ENCODE measurements at places on chromosomes 16 and 17.

- H3K36me3 ChIP-seq: peaks cover 52% of the 10 kb centered on the region
- no peak overlapping the region for H3K27ac ChIP-seq
- no peak for DNase-seq
These were observed 67.1 kb downstream of the CLEC18A start for GRCh38 chr16:70018254-70018653.

- peak overlapping the region; percentile 95 for H3K4me3 ChIP-seq
- peaks cover 67% of the 10 kb centered on the region for H3K4me1 ChIP-seq
- DNase-seq: peak; percentile 95
- no peaks in the 10 kb centered on the region for H3K27me3 ChIP-seq
These were observed 3.4 kb downstream of the MAP2K3 start for GRCh38 chr17:21287703-21288449.

GRCh38 chr17:48261297-48261880 lies 153.8 kb downstream of the SNX11 start:
- no peak for DNase-seq
- peak overlapping the region; percentile 35 for H3K27ac ChIP-seq
- H3K4me1 ChIP-seq: peaks cover 31% of the 10 kb centered on the region
- H3K36me3 ChIP-seq: peaks cover 13% of the 10 kb centered on the region
- H3K4me3 ChIP-seq: no peak overlapping the region

DNA sequence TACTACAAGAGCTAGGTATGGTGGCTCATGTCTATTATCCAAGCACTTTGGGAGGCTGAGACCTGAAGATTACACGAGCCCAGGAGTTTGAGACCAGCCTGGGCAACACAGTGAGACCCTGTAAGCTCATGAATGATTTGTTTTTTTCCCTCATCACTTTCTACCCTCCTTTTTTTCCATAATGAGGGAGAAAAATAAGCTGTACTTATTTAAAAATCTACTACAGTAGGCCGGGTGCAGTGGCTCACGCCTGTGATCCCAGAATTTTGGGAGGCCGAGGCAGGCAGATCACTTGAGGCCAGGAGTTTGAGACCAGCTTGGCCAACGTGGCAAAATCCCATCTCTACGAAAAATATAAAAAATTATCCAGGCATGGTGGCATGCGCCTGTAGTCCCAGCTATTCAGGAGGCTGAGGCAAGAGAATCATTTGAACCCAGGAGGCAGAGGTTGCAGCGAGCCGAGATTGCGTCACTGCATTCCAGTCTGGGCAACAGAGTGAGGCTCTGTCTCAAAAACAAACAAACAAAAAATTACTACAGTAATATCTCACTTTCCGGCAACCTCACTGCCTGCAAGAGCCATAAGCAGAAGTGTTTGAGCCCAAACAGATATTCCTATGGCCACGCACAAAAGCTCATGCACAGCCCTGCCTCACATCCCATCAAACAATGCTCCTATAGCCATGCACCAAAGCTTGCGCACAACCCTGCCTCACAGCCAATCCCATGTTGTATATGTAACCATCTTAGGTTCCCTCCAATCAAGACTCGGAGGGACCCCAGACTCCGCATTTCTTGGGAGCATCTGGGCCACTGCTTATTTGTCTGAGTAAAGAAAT lies 37.4 kb downstream of the TK2 start:
- DNase-seq: no peak
- peaks cover 39% of the 10 kb centered on the region for H3K4me1 ChIP-seq
- no peaks in the 10 kb centered on the region for H3K27me3 ChIP-seq
- peak overlapping the region; percentile 75 for H3K27ac ChIP-seq

DNA sequence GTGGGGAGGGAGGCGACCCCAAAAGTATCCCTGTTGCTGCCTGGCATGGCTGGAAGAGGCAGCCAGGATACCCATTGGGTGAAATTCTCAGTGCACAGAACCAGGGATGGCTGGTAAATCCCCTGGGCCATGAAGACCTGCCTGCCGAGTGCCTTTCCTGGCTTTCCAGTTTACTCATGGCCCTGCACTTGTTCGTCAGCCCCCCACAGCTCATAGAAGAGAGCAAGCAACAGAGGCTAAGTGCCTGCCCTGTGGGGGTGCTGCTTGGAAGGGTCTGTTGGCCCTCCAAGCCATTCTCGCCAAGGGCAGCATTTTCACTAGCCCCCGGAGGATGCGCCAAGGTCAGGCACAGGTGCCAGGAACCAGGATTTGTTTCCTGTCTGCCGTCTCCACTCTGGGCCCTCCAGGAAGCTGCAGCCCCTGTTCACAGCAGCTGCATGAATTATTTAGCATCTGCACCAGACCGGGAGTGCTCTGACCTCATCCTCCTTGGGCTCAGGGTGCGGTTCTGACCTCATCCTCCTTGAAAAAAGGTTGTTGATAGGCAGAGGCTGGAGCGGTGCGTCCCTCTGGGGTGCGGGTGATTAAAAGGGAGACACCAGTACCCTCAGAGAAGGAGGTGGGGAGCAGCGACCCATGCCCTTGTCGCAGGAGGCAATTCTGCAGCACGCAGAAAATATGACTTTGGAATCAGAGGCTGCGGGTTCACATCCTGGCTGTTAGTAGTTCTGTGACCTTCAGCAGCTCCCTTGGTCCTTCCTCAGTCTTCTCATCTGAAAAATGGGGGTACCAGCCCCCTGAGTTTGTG lies 14.2 kb upstream of the CD300A start:
- H3K27me3 ChIP-seq: no peaks in the 10 kb centered on the region
- H3K4me3 ChIP-seq: peak overlapping the region; percentile 61
- H3K27ac ChIP-seq: no peak overlapping the region
- peaks cover 4% of the 10 kb centered on the region for H3K36me3 ChIP-seq
- peaks cover 16% of the 10 kb centered on the region for H3K4me1 ChIP-seq

GRCh38 chr17:80408872-80409271 lies 6.1 kb upstream of the ENDOV start:
- H3K4me3 ChIP-seq: no peak overlapping the region
- no peaks in the 10 kb centered on the region for H3K4me1 ChIP-seq
- no peaks in the 10 kb centered on the region for H3K36me3 ChIP-seq
- no peak for DNase-seq
- H3K27ac ChIP-seq: no peak overlapping the region
- peaks cover 12% of the 10 kb centered on the region for H3K27me3 ChIP-seq

DNA sequence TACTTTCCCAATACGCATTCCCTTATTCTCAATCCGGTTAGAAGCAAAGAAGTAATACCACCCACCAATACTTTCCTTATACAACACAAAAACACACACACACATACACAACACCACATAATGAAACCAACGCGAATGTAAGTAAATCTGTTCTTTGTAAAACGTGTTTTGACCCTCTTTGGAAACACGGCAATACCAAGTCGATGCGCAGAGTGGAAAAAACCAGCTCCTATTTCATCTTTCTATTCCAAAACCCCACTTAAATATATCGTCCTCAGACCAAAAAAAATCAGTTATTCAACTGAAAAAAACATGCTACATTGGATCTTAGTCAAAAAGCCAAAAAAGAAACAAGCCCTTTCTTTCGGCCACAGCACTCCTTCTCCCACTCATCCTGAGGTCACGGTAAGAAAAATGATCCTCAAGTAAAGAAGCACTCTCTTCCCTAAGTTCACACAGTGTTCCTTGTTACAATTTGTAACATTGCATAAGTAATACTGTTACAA lies 31.0 kb upstream of the ARL4D start:
- DNase-seq: no peak
- peaks cover 24% of the 10 kb centered on the region for H3K36me3 ChIP-seq
- H3K27ac ChIP-seq: peak overlapping the region; percentile 100
- H3K4me1 ChIP-seq: peaks cover 41% of the 10 kb centered on the region
- H3K27me3 ChIP-seq: no peaks in the 10 kb centered on the region
- H3K4me3 ChIP-seq: peak overlapping the region; percentile 81

DNA sequence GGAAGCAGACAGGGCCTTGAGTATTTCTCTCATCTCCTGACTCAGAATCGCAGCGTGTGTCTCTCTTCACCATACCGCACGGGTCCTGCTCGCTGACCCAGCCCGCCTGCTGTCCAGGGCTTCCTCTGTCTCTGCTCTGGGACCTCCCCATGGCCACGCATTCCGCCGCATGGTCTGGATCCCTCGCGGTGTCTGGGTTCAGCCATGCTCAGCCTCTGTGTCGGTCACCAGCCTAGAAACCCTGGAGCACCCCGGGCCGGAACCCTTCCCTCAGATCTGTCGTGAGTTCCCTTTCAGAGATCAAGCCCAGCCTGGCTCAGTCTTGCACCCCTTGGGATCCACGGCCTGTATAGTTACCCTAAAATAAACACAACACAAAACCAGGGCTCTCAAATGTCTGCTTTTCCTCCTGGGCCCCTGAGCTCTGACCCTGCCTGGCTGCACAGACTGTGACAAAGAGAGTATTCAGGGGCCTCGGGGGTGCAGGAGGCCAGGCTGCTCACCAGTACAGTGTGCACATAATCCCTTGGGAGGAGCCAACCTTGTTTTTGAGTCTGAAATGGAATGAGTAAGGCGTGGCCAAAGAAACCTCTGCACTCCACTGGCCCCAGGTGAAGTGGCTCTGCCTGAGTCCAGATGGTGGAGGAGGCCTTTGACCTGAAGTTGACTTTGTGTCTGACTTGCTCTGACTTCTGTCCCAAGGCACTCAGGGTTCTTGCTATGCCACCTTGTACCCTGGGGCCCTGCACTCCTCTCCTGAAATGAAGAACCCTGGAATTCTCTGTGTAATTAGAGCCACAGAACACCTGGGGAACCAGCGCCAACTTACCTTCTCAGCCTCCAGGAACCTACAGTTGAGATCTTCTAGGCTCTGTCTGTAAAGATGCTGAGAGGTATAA lies 5.8 kb upstream of the SPIRE2 start:
- peaks cover 2% of the 10 kb centered on the region for H3K36me3 ChIP-seq
- H3K4me3 ChIP-seq: peak overlapping the region; percentile 36
- no peaks in the 10 kb centered on the region for H3K27me3 ChIP-seq
- H3K4me1 ChIP-seq: peaks cover 33% of the 10 kb centered on the region

DNA sequence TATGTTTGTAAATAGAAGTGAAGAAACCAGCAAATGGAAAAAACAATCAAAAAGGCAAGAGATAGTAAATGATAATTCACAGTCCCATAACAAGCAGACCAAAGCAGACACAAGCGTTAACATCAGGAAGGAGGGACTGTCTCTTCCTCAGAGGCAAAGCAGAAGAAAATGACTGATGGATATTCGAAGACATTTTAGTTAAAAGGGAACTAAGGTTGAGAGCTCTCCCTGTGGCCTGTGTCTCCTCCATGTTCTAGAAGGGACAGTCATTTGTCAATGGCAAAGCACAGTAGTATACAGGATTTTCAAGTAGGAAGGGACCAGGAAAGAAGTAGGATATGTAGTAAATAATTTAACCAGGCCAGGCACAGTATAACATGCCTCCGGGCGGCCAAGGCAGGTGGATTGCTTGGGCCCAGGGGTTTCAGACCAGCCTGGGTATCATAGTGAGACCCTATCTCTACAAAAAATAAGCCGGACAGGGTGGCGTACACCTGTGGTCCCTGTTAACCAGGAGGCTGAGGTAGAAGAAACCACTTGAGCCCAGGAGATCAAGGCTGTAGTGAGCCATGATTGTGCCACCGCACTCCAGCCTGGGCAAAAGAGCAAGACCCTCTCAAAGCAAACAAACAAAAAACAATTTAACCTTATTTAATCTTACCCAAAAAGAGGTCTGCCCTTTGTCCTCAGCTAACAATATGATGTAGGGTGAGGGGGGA lies 3.7 kb downstream of the ZDHHC7 start:
- peaks cover 74% of the 10 kb centered on the region for H3K4me1 ChIP-seq
- no peaks in the 10 kb centered on the region for H3K27me3 ChIP-seq
- no peak overlapping the region for H3K4me3 ChIP-seq
- H3K27ac ChIP-seq: peak overlapping the region; percentile 50

- H3K4me1 ChIP-seq: peaks cover 67% of the 10 kb centered on the region
- DNase-seq: no peak
- H3K27me3 ChIP-seq: no peaks in the 10 kb centered on the region
- H3K36me3 ChIP-seq: no peaks in the 10 kb centered on the region
- H3K27ac ChIP-seq: peak overlapping the region; percentile 52
- peak overlapping the region; percentile 42 for H3K4me3 ChIP-seq
These were observed 15.0 kb downstream of the CHD9 start for GRCh38 chr16:53069772-53070171.

- no peak for DNase-seq
- no peaks in the 10 kb centered on the region for H3K4me1 ChIP-seq
- H3K27me3 ChIP-seq: peaks cover 56% of the 10 kb centered on the region
- no peaks in the 10 kb centered on the region for H3K36me3 ChIP-seq
These were observed 5.0 kb upstream of the PRSS54 start for GRCh38 chr16:58299757-58300349.

- peak overlapping the region; percentile 100 for H3K4me3 ChIP-seq
- peaks cover 55% of the 10 kb centered on the region for H3K4me1 ChIP-seq
- DNase-seq: no peak
- peak overlapping the region; percentile 76 for H3K27ac ChIP-seq
These were observed 536 bp downstream of the TMC6 start for GRCh38 chr17:78127888-78128550.

GRCh38 chr17:49717371-49717861 lies 9.7 kb upstream of the SLC35B1 start:
- H3K4me3 ChIP-seq: peak overlapping the region; percentile 10
- peaks cover 76% of the 10 kb centered on the region for H3K36me3 ChIP-seq
- peak overlapping the region; percentile 99 for H3K27ac ChIP-seq
- peaks cover 52% of the 10 kb centered on the region for H3K4me1 ChIP-seq
- no peaks in the 10 kb centered on the region for H3K27me3 ChIP-seq

GRCh38 chr16:73848993-73849392 lies 447.6 kb upstream of the PSMD7 start:
- no peaks in the 10 kb centered on the region for H3K4me1 ChIP-seq
- no peak for DNase-seq
- H3K27me3 ChIP-seq: no peaks in the 10 kb centered on the region
- peaks cover 2% of the 10 kb centered on the region for H3K36me3 ChIP-seq

- peaks cover 45% of the 10 kb centered on the region for H3K4me1 ChIP-seq
- DNase-seq: no peak
- H3K27me3 ChIP-seq: no peaks in the 10 kb centered on the region
These were observed 878 bp downstream of the TAOK1 start for GRCh38 chr17:29390851-29391631.

GRCh38 chr16:57755061-57755684 lies 19.6 kb downstream of the KATNB1 start:
- H3K4me3 ChIP-seq: no peak overlapping the region
- DNase-seq: no peak
- H3K27ac ChIP-seq: no peak overlapping the region
- peaks cover under 1% of the 10 kb centered on the region for H3K4me1 ChIP-seq
- no peaks in the 10 kb centered on the region for H3K27me3 ChIP-seq

DNA sequence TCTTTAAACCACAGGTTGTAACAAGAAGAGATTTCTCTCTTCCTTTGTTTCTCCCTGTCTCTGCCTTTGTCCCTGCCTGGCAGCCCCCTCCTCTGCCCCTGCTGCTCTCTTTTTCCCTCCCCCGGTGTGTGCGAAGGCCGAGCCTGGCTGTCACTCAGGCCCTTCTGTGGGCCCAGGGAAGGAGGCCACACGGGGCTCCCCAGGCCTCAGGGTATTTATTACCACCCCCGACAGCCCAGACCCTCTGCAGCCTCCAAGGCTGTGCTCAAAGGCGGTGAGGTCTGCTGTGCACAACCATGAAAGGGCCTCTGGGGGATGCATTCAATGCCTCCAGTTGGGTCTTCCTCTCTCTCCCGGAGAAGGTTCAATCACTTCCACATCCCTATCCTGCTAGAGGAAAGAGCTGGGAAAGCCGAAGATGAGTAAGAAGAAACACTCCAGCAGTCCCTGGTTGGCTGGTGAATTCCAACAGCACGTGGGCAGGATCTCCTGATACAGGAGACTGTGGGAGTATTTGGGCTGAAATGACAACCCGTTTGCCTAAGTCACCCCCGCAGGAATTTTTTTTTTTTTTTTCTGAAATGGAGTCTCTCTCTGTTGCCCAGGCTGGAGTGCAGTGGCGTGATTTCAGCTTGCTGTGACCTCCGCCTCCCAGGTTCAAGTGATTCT lies 34.2 kb downstream of the ZNF423 start:
- H3K4me3 ChIP-seq: no peak overlapping the region
- no peak overlapping the region for H3K27ac ChIP-seq
- no peaks in the 10 kb centered on the region for H3K36me3 ChIP-seq
- H3K27me3 ChIP-seq: peaks cover 51% of the 10 kb centered on the region
- no peak for DNase-seq

Measured in central memory CD8-positive, alpha-beta T cell (primary cell).